ENCODE measurements at places on chromosomes 13 and 19.

DNA sequence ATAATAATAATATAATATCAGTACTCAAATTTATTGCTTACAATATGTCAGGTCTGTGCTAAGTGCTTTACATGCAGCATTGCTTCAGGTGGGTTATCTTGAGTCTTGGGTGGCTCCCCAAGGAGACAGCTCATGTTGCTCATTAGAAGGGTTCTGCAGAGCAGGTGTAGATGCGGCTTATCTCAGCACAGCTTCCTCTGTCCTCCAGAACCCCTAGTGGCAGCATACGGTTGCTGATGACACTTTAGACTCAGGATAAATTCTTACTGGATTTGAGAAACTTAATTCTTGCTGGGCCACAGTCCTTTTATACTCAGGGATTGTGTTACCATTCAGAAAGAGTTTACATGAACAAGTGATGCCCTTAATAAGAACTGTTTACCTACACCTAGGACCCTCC lies 8.9 kb downstream of the COG3 start:
- DNase-seq, result peak; percentile 14

GRCh38 chr19:8305798-8306197 lies 2.4 kb downstream of the CD320 start:
- no peak for DNase-seq

GRCh38 chr19:11061952-11062351 lies 27.3 kb upstream of the LDLR start:
- no peak for DNase-seq

GRCh38 chr13:37534676-37535075 lies 63.9 kb downstream of the POSTN start:
- no peak for DNase-seq

DNA sequence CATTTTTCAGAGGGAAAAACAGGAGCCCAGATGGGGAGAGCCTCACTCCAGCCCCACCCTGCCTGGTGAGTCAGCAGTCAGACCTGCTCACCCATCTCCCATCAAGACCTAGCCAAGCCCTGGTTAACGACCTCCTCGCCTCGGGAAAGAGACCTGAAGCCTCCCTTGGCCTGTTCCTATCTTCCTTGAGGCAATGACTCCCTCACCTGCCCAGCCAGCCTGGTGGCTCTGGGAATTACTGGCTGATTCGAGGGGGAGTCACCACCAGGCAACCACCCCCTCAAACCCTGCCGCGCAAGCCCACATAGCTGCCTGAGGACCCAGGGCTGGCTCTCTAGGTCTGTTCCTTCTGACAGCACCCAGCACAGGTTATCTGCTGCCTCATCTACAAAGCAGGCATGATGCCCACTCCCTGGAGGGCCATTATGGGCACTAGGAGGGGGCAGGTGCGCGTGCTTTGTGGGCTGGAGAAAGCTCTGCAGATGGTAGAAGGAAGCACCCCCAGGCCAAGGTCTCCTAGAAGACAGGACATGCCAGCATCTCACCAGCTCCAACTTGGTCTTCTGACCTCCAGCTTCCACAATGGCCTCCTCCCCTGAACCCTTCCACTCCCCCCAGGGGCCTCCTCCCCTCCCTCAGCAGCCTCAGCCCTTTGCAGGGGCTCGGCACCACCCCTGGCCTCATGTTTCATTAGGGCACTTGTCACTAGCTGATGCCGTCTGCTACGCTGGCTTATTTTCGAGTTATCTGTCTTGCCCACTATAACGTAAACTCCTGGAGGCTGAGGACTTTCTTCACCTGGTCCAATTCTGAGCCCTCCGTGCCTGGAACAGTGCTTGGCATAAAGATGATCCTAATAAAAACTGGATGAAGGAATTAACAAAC lies 10.4 kb downstream of the DEDD2 start:
- DNase-seq, result no peak

All from effector CD4-positive, alpha-beta T cell (primary cell).